AML-193 (cell line): ENCODE measurements at places on chromosomes 1 and 21.

DNA sequence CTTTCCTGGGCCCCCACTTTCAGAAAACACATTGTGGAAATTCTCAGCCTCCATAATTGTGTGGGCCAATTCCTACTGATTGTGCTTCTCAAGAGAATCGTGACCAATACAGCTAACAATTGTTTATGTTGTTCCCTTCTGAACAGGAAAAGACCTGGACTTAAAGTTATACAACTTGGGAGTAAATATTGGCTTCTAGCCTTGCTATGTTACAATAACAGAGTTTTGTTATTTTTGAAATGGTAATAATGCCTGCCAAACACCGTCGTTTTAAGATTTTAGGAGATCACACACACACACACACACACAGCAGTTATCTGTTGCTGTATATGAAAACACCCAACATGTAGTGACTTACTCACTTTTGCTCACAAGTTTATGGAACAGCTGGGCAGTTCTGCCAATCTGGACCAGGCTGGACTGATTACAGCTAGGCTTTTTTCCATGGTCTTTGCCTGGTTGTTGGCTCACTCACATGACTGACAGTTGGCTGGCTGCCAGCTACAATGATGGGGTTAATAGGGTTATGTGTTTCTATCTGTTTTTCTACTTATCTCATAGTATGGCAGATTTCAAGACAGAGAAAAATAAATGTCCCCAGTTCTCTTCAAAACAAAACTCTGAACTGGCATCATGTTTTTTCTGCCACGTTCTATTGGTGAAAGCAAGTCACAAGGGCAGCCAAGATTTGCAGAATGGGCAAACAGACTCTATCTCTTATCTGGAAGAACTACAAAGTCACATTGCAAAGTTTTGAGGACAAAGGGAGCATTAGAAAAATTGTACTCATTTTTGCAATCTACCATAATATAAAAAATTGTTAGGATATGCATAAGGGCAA, 447.5 kb downstream of the NEGR1 start:
- DNase-seq: no peak

DNA sequence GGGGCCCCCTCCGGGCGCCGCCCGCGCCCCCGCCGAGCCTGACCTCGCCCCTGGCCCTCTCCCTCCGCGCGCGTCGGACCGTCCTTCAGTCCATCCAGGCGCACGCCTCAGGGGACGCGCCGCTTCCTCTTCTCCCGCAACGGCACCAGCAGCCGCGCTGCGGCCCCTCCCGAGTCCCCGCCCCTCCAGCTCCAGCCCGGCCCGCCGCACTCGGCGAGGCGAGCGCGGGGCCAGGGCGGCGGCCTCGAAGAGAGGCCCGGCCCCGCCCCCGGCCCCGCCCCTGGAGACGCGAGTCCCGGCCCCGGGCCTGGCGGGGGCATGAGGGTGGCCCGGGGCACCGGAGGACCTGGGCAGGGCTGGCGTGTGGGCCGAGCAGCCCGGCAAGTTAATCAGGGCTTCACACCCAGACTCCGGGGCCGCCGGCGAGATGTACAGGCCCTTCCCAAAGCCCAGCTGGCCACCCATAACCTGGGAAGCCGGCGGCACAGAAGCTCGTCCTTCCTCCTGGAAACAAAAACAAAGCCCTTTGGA, at the start of gene IGSF3:
TSS of gene IGSF3 (minus strand) at position 159 of the 531 bp plus-strand sequence. CDS start 1,407 bp downstream, outside the sequence.
- DNase-seq: no peak

- no peak for DNase-seq
These were observed 406 bp downstream of the KIAA0040 start for GRCh38 chr1:175192111-175192629.

GRCh38 chr1:73887412-73887811, 310.6 kb downstream of the LRRIQ3 start:
- DNase-seq: no peak

DNA sequence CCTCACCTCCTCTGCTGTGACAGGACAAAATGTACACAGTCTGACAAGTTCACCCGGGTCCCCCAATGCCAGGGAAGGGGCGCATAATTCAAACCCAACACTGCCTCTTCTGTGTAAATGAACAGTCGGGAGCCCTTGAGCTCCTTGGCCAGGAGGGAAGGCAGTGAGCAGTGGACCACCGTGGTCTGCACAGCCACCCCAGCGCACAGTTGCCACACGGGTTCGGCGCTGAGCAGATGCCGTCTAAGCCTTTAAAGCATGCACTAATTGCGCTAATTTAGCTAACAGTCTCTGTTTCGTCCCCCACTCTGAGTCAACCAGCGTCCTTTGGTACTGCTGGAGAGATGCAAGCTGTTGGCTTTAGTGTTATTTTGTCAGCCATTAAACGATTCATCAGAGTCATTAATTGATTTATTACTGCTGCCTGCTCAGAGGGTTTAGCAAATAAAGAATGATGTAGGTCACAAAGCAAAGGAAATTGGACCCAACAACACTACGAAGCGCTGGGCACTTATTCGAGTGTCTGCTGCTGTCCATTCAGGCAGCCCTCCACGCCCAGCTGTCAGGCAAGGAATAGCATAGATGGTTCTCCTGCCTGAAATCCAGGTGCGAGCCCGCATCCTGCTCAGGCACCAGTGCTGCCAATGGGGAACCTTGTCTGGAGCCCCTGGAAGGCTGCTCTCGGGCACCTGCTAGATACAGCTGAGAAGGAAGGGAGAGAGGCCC, 91.5 kb downstream of the MRPL37 start:
- no peak for DNase-seq

- DNase-seq: peak; percentile 29
These were observed 210.0 kb downstream of the PLA2G4A start for GRCh38 chr1:187038784-187039183.

DNA sequence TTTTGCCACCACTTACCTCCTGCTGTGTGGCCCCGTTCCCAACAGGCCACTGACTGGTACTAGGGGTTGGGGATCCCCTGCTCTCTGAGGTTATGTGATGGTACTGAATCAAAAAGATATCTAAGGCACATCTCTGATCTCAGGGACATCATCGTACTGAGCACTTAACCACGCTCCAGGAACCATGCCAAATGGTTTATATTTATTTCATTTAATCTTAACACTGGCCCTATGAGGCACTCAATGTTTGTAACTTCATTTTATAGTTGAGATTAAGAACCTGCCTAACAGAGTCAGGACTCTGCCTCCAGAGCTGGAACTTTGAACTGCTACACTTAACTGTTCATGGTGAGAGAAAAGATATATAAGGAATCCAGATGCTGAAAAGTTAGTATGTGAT, 98.0 kb upstream of the HP1BP3 start:
- DNase-seq: no peak

GRCh38 chr1:246934765-246935164, 3.0 kb upstream of the AHCTF1 start:
- DNase-seq: no peak

- no peak for DNase-seq
These were observed 18.9 kb downstream of the CDK18 start for GRCh38 chr1:205523261-205523890.

GRCh38 chr1:62870148-62870547, 86.2 kb downstream of the ATG4C start:
- no peak for DNase-seq

DNA sequence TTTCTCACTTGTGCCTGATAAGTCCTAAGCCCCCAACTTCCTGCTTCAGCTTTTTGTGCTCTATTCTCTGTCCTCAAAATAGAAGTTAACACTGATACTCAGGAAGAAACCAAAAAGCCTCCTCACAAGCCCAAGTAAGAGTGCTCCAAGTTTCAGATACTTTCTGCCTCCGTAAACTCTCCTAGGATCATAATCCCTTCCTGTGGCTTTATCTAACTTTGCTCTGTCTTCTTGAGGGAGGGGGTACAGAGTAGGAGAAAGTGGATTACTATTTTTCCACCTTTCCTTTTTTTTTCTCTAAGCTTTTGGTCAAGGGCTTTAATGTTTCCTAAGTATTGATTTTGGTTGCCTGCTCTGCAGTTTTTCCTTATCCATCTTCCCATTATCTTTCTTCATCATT, 54.6 kb downstream of the DPH5 start:
- no peak for DNase-seq

DNA sequence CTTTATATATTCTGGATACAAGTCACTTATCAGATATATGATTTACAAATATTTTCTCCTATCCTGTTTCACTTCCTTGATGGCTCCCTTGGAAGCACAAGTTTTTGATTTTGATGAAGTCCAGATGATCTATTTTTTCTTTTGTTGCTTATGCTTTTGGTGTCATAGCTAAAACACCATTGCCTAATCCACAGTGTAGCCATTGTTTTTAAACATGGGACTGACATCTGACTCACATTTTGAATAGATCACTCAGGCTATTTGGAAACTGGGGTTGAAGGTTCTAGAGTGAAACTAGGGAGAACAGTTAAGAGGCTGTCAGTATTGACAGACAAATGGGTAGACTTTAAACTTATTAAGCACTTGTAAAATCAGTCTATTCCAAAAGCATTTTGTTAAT, 16.6 kb downstream of the AK4 start:
- no peak for DNase-seq

GRCh38 chr1:29793101-29793546, 556.8 kb downstream of the PTPRU start:
- DNase-seq: peak; percentile 65

GRCh38 chr1:67683766-67684525, 1.1 kb upstream of the GADD45A start:
- DNase-seq: no peak

- DNase-seq: no peak
These were observed 80.6 kb downstream of the TNFSF18 start for GRCh38 chr1:172970186-172970585.

- no peak for DNase-seq
These were observed 109.4 kb downstream of the NAV1 start for GRCh38 chr1:201648066-201648906.

DNA sequence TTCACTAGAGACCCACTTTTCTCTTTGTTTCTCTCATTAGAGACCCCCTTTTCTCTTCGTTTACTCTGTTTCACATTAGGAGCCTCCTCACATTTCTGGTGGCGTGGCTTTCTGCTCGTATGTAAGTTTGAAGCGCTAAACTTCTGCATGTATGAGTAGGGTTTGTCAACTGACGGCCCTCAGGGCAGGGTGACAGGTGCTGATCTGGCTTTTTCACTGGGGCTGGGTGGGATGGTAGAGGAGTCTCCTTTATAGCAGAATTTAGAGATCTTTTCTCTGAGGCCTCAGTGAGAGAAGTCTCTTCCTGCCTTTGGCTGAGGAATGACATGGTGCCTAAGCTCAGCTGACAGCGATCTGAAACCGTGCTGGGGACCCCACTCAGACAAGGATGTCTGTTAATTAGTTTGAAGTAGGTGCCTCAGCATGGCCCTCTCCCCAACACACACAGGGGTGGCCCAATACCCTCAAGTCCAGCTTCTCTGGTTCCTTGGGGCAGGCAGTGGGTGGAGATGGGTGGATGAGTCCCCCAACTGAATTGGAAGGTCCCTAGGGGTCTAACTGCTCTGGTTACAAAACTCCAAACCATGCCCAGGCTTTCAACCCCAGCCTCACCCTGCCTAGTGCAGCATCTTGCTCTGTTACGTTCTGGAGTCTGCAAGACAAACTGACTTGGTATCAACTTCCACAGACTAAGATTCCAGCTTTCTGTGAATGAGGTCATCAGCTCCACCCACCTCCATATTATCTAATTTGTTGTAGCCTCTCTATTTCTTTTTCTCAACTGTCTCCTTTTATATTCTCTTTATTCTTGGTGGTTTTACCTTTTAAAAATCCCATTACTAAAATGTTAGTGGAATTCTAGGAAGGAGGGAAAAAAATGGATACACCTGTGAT, 3.2 kb downstream of the SLC1A7 start:
- DNase-seq: no peak

- DNase-seq: no peak
These were observed 9.5 kb downstream of the TINAGL1 start for GRCh38 chr1:31585736-31586365.

DNA sequence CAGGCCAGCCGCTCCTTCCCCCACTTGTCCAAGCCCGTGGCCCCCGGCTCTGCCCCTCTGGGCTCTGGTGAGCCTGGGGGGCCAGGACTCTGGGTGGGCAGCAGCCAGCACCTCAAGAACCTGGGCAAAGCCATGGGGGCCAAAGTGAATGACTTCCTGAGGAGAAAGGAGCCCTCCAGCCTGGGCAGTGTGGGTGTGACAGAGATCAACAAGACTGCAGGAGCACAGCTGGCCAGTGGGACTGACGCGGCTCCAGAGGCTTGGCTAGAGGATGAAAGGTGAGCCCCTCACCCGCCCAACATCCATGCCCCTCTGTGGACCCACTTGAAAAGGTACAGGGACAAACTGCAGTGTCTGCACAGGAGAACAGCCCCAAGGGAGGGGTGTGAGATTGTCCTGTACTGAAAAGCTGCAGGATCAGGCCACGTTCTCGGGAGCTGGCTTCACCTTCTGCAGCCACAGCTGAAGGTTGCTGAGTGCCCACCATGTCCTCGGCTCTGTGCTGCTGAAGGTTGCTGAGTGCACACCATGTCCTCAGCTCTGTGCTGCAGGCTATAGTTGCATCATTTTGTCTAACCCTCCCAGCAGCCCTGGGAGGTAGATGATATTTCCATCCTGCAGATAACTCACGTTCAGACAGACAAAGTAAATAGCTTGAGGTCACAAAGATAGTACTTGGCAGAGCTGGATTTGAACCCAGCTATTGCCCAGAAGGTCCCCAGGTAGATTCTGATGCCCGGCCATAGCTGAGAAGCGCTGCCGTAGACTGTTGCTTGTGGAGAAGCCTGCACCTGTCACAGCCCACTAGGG, 618 bp downstream of the C1orf226 start:
- no peak for DNase-seq

DNA sequence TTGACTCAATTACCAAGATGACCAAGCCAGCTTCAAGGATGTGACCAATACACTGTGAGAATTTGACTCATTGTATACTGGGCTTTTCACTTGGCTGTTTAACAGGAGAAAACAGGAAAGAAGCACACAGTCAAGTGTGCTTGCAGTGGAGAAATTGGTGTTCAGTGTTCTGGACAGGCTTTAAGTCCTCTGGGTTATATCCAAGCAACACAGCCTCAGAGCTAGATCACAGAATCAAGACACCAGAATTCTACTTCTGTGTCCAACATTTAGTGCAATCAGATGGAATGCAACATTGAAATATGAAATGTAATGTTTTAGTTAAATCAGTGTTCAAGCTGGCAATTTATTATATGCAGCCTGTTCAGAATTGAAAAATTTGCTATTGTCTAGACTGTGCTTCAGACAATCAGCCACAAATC, 694.4 kb downstream of the LTN1 start:
- no peak for DNase-seq

DNA sequence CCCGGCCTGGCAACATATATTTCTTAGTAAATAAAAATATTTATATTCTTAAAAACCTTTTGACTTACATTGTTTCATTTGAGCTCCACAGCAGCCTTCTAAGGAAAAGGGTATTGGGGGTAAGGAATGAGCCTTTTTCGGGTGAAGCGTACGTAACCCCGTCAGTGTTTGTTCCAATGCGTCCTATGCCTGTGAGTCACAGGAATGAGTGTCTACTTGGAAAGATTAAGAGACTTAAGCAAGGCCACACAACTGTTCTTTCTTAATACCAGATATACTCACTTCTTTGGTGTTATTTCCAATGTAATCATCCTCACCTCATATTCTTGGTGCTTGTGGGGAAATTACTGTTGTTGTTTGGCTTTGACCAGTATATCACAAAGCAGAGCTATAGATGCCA, 22.7 kb downstream of the WDTC1 start:
- no peak for DNase-seq
